ENCODE measurements at places on chromosomes 7 and 10.

- no peak for DNase-seq
Measured at GRCh38 chr10:37654466-37654865, 202.9 kb downstream of the ZNF248 start.

DNA sequence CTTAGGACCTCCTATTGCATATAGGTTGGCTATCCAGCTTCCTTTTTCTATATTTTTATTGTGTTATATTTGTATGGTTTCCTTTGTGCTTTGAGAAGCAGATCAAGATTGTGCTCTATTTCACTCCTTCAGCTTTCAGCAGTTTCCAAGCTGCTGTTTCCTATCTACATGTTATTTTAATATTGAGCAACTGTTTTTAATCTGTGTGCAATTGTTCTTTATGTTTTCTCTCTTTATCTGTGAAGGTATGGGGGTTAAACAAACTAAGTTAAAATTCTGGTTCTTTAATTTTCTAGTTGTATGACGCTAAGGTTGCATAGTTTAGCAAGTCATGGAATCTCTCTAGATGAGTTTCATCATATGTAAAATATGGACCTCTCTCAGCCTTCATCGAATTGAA, 251.0 kb downstream of the GPR158 start:
- DNase-seq, result no peak

- no peak for DNase-seq
Measured at GRCh38 chr10:6958711-6959110, 378.6 kb upstream of the PRKCQ start.

- no peak for DNase-seq
Measured at GRCh38 chr10:28008054-28008453, 9.2 kb upstream of the ODAD2 start.

DNA sequence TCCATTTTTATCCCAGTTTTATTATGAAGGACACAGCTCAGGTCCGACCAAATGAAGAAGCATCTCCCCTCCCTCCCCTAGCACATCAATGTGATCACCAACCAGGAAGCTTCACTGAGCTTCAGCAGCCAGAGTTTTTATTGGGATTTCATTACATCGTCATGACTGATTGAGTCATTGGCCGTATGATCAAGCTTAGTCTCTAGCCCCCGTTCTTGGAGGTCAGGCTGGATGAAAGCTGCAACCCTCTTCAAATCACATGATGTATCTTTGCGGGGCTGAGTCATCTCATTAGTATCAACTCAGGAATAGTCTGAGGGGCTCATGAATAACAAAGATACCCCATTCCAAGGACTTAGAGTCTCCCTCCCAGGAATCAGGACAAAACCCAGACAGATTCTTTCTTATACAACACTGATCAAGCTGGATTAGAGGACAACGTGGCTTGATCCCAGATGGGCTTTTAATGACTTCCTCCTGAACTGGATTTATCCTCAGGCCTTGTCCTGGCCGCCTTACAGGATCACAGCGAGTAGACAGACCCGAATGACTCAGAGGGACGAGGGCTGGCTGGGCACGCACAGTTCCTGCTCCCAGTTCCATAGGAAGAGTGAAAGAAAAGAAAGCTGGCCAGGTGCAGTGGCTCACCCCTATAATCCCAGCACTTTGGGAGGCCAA, 14.5 kb downstream of the LIMK1 start:
- no peak for DNase-seq

DNA sequence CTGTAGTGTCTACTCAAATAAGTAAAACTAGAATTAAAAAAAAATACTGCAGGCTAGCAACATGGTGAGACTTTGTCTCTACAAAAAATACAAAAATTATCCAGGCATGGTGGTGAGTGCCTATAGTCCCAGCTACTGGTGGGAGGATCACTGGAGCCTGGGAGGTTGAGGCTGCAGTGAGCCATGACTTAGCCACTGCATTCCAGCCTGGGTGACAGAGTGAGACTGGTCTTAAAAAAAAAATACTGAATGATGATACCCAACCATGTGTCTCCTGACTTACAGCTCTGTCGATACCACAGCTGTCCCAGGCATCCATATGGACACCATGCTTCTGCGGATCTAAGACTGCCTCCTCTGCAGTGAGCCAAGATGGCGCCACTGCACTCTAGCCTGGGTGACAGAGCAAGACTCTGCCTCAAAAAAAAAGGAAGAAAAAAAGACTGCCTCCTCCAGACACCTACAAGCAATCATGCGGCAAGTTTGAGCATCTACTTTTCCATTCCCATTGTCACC, 7.9 kb upstream of the FRAT1 start:
- no peak for DNase-seq

DNA sequence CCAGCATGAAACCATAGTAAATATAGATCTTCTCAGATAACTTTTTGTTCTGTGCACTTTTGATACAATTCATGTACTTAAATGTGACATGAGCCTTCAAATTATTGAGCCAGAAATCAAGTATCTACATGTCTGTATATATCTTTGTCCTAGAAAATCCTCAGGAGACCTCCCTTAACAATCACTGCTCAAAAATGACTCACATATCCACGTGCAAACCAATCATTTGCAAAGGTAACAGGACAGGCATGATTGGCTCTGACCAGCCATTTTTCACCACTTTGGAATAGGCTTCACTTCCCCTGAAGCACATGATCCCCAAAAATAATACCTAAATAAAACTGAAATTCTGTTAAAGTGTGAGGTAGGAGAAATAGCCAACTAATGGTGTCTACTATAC, 902.5 kb downstream of the PCDH15 start:
- no peak for DNase-seq

DNA sequence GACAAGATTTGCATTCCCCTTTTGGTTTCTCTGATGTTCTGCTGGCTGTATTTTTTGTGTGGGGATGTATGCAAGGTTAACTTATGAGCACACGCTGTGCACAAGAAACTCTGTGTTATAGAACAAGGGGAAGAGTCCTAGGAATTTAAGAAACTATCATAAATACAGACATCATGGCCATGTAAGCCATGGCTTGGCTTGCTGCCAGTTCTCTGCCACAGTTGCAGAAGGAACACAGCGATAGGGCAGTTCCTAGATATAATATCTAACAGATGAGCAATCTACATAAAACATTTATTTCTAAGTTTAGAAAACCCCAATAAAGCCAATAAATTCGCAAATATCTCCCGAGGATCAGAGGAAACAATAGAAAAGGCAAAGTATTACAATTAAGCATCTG, 153.3 kb downstream of the LRRTM3 start:
- no peak for DNase-seq

DNA sequence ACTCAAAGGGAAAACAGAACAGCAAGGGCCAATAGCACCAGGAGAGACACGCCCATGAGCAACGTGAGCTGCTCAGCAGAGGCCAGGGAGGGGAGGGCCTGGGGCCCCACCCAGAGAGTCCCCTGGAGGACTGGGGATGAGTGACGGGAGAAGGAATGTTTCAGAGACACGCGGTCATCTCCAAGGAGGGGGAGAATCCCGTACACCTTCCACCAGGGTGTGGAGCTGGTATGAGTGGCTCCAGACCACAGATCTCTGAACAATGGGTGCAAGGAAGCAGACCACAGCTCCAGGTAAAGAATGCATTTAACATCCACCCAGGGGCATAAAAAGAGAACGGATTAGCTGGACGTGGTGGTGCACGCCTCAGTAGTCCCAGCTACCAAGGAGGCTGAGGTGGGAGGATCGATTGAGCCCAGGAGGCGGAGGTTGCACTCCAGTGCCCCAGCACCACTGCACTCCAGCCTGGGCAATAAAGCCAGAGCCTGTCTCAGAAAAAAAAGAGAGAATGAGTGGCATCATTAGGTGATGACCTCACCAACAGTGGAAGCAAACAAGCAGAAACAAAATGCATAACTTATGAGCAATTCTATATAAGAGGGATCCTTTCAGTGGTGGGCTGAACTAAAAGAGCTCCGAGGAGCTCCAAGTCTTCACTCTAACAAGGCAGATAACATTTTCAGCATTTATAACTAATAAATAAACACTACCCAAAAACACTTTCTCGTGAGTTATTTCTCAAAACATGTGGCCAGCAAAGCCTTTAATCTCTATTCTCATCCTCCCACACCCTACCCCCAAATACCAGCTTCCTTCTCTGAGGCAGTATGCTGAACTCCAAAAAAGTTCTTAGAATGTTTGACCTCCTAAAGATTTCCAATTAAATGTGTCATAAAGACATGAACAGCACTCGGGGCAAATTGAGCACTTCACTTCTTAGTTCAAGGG, 12.5 kb downstream of the PSAP start:
- DNase-seq, result no peak

- no peak for DNase-seq
Measured at GRCh38 chr7:128112781-128113221, 81.6 kb upstream of the LRRC4 start.

- DNase-seq, result no peak
Measured at GRCh38 chr10:129877773-129878371, 86.2 kb downstream of the EBF3 start.

DNA sequence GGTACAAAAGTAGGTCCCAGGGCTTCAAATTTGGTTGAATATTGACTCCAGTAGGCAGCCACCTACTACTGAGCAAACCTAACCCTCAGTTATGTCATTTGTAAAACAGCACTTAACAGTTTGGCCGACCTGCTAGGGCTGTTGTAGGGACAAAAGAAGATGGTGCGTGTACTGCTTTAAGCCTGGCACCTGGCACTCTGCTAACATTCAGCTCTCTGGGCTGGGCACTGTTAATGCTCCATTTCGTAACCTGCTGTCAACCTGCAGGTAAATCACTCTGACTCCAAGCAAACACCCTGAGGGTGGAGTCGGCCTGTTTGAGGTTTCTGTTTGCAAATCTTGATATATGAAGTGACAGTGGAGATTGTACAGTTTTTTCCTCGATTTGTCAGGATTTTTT, 7.2 kb downstream of the ZKSCAN1 start:
- no peak for DNase-seq

- no peak for DNase-seq
Measured at GRCh38 chr7:137985253-137985896, 16.5 kb downstream of the CREB3L2 start.

DNA sequence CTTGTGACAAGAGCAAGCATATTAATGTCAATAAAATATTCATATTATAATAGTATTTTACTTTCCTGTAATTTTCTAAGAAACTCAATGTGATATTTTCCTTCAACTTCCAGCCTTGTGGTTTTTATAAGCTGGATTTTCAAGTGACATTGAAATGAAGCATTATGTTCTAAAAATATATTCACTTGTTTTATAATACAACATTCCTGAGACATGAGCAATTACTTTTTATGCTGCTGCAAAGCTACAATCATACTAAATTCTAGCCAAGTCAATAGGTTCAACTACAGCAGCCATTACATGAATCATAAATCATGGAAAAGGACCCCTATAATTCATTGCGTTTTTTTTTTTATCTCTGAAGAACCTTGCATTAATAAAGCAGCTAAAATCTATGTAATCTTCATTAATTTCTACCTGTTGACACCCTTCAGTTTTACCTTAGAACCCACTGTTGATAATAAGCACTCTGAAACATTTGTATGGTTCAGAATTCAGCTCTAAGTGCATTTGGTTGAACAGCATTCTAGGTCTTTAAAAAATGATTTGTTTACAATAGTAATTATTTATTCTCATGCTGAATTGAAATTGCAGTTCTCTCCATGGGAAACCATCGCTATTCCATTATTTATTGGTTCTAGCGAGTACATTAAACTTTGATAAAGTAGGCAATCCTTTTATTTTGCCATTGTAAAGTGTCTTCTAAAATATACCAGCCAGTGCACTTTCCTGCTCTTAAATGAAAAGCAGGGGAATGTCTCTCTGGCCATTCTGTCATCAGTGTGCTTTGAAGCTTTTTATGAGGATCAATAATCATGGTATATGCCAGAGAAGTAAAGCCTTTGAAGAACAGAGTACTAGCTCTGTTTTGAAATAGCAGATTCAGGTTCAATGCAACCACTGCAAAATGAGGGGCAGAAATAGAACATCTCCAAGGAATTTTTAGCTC, 132.6 kb downstream of the GNAT3 start:
- no peak for DNase-seq

DNA sequence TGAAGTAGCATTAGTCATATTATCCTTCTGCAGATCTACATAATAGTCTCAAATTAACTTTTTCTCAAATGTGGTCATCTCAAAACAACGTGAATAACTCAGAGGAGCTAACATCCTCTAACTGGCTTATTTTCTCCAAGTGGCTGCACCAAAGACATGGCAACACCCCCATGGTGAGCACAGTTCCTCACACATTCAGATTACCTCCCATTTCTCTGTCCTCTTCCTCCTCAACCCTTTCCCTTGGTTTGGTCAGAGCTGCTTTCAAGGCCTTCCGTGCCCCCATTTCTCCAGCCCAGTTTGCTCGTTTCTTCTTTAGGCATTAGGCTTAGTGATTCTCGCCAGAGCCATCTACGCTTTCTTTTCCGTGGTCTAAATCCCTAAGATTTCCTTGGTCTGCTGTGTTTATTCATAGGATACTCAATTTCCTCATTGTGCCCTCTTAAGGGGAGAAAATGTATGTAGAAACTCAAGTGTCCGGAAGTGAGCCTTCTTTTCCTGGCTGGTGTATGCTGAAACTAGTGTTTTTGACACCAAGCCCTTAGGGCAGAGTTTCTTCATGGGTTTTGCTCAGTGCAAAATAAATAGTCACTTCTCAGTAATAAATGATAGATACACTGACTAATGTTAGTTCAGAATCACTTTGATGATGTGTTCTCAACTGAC, 2.6 kb downstream of the MET start:
- DNase-seq, result no peak

DNA sequence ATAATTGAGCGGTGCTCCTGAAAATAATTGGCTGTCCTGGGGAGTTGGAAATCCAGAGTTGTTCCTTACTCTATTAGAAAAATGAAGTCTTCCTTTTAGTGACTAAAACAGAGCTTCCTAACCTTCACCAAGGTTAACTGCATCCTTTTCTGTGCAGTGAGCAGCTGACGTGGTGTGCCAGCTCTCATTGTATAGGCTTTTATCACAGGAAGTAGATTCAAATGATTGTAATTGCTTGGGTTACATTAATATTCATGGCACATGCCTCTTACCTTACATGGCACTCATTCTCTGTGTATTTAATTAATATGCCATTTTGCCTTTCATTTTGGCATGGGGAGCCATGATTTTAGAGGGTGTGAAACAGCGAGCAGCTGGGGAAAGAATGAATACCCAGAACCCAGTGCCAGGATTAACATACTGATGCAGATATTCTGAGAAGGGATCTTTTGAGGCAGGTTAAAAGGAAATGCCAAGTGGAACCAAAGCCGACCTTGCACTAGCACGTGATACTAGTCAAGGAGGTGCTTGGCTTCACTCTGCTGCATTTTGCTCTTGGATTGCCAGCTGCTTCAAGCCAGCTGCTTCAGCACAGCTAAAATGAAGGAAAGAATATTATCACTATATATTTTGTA, 115.3 kb downstream of the ST7 start:
- DNase-seq, result no peak

- no peak for DNase-seq
Measured at GRCh38 chr10:123906296-123906695, 14.7 kb upstream of the CPXM2 start.

DNA sequence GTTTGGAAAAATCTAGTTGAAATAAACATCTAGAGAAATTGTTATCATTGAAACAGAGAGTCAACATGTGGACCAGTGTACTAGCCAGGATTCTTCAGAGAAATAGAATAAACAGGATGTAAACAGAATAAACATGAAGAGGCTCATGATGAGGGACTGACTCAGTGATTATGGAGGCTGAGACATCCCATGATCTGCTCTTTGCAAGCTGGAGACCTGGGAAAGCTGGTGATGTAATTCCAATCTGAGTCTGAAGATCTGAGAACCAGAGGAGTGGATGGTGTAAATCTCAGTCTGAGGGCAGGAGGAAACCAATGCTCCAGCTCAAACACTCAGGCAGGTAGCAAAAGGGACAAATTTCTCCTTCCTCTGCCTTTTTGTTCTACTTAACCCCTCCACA, 62.9 kb upstream of the FAM180A start:
- no peak for DNase-seq

GRCh38 chr7:129713544-129713943, 102.0 kb downstream of the NRF1 start:
- no peak for DNase-seq

Data from stimulated activated CD8-positive, alpha-beta memory T cell treated with anti-CD3 and anti-CD28 coated beads, Interleukin-7, amount 100 ng/mL, for 1 hour (primary cell).